ENCODE measurements at places on chromosomes 4 and X. TPM values are rescaled to one million over a fixed set of nuclear protein-coding genes. Genes with fewer than 3 reads are reported as not detected.

The PPBP gene
- polyA plus RNA-seq: not detected

The TEX13B gene
- polyA plus RNA-seq: not detected

The TEC gene
- polyA plus RNA-seq: 0.80 TPM

DNA sequence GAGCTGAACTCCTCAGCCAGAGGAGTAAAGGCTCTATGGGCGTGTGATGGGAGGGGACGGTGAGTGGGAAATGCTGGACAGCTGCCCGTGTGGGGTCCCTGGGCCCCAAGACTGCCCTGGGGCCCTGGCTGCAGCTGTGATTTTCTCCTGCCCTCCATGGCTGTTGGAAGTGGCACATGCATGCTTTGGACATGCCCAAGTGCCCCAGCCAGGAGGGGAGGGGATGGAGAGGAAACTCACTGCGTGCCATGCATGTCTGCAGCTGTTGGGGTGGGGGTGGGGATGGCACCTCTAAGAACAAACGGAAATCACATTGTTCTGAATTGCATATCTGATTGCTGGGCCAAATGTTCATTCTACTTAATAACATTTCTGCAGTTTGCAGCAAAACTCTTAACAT, 52.4 kb downstream of the MID2 start:
- H3K27ac ChIP-seq: no peak overlapping the region
- H3K4me3 ChIP-seq: no peak overlapping the region
- DNase-seq: no peak
- H3K4me1 ChIP-seq: no peaks in the 10 kb centered on the region

DNA sequence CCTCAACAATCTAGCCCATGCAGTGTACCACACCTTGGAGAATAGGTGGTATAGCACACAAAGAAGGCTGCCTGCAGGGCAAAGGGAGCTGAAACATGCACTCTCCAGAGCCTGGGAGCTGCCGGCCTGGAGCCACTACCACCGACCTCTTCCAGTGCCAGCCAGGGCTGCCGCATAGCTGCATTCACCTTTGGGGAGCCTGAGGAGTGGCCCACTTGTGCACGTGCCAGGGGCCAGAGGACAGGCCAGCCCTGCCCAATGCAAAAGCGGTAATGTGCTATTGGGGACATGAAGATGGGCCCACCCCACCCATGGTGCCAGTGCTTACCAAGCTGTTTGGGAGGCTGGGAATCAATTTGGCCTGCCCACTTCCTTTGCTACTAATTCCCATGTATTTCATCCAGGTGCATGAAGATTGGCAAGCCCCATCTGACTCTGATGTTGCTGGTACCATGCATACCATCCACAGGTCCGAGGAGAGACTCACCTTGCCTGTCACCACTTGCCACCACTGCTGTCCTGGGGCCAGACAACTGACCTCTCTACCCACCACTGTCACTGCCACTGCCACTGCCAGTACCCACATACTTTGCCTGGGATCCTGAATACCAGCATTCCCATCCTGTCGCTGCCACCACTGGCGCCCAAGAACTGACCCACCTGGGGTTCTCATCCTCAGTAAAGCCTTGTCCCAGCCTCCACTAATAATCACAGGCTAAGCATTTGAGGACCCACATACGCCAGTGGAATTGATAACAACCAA, 506.9 kb downstream of the MAGEB5 start:
- H3K4me1 ChIP-seq: no peaks in the 10 kb centered on the region
- DNase-seq: no peak
- no peak overlapping the region for H3K4me3 ChIP-seq
- H3K27me3 ChIP-seq: no peaks in the 10 kb centered on the region

GRCh38 chrX:136862546-136862945, 18.0 kb downstream of the RBMX start:
- H3K27ac ChIP-seq: no peak overlapping the region
- no peaks in the 10 kb centered on the region for H3K36me3 ChIP-seq
- H3K27me3 ChIP-seq: no peaks in the 10 kb centered on the region
- no peak for DNase-seq

DNA sequence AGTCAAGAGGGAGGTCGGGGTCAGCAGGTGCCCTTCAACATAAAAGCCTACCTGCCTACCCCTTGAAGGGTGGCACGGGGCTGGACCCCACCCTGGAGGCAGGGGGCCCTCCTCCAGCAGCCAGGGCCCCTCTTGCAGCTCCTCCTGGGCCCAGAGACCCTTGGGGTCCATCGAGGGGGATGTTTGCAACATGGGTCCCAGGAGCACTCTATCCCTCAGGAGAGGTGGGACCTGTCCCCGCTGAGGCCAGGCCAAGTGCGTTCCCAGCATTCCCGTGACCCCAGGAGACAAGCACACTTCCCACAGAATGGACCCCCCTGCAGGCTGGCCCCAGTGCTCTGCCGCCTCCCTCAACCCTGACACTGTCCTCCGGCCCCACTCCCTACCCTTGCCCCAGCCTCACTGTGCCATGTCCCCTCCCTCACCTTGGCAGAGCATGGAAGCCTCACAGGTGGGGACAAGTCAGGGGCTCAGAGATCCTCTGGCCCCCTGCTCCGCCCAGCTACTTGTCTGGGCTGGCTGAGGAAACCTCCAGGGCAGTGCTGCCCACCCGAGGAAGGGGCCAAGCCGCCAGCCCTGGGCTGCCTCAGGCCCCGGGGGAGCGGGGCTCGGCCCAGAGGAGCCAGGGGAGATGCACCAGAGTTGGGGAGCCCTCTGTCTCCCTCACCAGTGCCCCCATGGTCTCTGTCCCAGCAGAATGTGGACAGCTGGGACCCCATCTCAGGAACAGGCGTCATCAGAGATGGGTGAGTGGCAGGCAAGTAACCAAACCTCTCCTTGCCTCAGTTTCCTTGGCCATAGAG, 2.2 kb downstream of the MXD4 start:
- H3K27me3 ChIP-seq: no peaks in the 10 kb centered on the region
- peaks cover 31% of the 10 kb centered on the region for H3K36me3 ChIP-seq
- peak overlapping the region; percentile 94 for H3K27ac ChIP-seq
- H3K4me3 ChIP-seq: peak overlapping the region; percentile 99

DNA sequence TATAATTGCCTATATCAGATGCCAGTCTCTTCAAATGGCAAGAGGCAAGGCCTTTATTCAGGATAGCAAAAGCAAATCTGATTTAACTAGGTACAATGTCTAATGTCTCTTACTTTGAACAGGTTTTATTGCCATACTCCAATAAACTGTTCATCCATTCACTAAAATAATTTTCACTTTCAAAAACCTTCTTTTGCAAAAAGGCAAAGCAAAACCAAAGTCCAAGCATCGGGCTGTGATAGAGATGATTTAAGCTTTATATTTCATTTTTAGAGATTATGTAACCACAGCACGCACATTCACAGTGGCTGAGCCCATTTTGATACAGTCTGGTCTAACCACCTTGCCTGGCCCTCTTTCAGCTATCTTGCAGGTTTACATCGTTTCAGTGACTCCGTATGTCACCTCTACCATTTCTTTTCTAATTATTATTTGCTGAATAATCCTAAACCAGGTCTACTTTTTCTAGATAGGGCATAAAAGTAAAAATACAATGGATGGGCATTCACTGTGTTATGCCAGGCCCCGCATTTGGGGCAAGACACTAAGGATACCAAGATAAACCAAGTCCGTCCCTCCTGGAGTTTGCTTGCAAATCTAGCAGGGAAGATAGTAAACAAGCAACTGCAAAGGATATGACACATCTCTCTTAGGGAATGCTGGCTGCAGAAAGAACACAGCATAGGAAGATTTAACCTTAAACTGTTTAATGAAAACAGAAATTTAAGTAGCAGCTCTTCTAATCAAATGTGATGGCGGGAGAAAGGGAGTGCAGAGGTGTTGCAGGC, 1.8 kb downstream of the CASP3 start:
- H3K27me3 ChIP-seq: no peaks in the 10 kb centered on the region
- H3K4me3 ChIP-seq: peak overlapping the region; percentile 91
- H3K27ac ChIP-seq: peak overlapping the region; percentile 99
- H3K36me3 ChIP-seq: no peaks in the 10 kb centered on the region
- peaks cover 55% of the 10 kb centered on the region for H3K4me1 ChIP-seq
- no peak for DNase-seq
